ENCODE measurements at places on chromosomes 11 and 22. TPM values are rescaled to one million over a fixed set of nuclear protein-coding genes. Genes with fewer than 3 reads are reported as not detected.

DNA sequence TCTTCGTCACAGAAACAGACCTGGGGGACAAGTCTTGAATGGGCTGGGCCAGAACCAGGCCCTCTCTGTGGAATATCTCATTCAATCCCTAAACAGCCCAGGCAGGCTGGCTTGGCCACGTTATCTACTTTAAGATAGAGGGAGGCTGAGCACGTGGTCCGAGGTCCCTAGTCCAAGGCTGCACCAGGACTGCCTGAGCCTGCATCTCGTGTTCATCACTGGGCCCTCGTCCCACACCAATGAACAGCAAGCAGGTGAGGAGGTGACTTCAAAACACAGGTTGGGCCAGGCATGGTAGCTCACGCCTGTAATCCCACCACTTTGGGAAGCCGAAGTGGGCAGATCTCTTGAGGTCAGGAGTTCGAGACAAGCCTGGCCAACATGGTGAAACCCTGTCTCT, 20.3 kb upstream of the FGF3 start:
- DNase-seq, result no peak

DNA sequence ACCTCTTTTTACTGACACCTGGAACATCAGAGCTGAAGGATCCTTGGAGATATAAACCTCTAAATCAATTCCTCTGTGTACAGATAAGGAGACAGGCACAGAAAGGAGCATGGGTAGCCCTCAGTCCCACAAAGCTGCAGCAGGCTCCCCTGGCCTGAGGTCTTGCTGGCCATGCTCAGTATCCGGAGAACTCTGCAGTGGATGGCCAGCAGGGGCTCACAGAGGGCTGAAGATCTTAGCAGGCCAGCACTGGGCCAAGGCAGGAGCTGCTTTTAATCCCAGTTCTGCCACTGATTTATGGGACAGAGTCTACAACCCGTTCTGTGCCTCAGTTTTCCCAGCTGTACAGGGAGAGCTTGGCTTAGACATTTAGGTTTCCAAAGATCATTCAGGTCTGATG, 52.6 kb upstream of the LRRC32 start:
- no peak for DNase-seq

DNA sequence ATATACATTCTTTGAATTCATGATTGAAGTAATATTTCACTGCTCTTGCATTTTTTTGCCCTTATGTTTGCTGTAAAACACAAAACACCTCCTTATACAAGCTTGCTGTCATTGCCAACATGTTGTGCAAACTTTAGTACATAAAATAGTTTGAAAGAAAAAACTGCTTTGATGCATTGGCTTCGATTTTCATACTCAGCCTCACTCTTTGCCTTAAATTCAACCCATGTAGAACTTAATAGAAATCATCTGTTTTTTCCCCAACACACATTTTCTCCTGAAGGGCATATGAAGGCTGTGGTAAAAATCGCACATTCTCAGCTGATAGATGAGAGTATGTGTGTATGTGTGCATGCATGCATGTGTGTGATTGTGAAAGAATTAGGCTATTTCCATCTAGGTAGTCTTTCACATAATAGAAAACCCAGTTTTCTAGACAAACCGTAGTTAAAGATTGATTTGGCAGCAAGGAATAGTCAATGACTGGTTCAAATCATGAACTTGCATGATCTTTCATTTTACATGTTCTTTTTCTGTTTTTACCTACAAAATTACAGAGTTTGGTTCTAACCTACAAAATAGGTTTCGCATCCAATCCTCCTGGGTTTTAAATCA, 72.8 kb upstream of the MTMR2 start:
- no peak for DNase-seq

MOGAT2 gene
- total RNA-seq, result 2.2 TPM

PDHX gene
- 37.8 TPM for total RNA-seq

- DNase-seq, result no peak
These were observed 19.2 kb downstream of the THAP12 start for GRCh38 chr11:76361776-76362175.

GRCh38 chr22:46894081-46894671, 131.7 kb downstream of the TBC1D22A start:
- DNase-seq, result no peak

DNA sequence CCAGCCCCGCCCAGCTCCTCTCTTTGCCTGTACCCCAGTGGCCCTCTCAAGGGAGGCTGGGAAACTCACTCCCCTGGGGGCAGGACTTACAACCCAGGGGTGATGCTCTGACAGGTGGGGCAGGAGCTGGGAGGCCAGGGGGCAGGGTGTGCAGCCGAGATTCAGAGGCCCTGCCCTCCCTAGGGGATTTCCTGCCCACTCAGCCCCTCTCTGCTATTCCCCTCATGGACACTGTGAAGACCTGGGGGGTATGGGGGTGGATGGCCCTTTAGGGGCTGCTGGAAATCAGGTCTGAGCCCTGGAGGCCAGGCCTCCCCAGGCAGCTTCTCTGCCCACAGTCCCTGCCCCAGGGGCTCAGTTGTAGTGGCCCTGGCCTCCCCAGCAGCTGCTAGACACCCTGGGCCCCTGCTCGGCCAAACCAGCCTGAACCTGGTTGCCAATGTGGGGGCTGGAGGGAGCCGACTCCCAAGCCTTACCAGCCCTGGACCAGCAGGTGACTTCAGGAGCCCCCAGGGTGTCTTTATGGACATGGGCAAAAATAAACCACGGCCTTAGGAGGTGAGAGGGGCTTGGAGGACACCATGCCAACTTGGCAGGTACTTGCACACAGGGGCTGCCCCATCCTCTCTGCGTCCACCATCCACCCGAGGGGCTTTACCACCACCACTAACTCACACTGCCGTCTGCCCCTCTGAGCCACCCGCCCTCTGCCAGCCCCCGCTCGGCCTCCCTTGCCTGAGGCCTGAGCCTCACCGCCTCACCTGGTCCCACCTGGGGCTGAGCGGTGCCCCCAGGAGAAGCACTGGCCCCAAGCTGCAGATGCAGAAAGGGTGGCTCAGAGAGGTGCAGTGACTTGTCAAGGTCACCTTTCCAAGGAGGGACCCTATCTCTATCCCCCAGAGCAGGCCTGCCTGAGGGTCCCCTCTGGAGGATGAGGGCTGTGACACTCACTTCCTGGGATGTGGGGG, 2.8 kb upstream of the PHLDA2 start:
- DNase-seq, result no peak

- DNase-seq, result no peak
These were observed 46.9 kb downstream of the C22orf31 start for GRCh38 chr22:29014773-29015172.

CD248 gene
- 28.7 TPM for total RNA-seq

UPK3A gene
- 88.9 TPM for total RNA-seq

DNA sequence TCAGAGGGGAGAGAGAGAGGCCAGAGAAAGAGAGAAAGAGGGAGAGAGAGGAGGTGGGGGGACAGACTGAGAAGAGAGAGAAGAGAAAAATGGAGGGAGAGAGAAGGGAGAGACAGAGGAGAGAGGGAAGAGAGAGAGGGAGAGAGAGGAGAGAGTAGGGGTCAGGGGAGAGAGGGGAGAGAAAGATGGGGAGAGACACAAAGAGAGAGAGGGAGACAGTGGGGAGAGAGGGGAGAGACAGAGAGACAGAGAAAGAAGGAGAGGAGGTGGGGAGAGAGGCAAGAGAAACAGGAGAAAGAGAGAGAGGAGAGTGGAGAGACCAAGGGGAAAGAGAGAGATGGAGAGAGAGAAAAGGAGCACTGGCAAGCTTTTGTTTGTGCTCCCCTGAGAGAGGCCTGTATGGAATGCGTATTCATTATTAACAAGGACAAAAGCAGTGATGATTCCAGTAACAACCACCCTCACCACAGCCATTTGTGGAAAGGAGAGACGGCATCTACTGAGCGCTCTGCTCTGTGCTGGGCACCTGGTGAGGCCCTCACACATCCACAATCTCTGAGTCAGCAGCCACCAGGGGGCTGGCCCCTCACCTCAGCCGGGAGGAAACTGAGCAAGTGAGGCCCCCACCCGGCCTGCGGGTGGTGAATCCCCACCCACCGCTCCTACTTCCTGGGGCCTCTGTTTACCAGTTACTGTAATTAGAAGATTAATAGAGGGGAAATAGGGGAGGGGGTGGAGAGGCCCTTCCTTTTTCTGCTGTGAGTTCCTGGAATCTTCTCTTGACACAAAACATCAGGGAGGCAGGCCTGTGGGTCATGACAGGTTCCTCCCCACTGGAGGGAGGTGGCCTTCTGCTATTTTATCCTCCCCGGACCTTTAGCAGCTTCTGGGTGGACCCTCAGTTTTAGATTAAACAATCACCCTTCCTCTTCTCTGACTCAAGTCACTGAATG, 14.6 kb upstream of the MIAT start:
- DNase-seq, result no peak

NXPE4 gene
- total RNA-seq, result not detected

DNA sequence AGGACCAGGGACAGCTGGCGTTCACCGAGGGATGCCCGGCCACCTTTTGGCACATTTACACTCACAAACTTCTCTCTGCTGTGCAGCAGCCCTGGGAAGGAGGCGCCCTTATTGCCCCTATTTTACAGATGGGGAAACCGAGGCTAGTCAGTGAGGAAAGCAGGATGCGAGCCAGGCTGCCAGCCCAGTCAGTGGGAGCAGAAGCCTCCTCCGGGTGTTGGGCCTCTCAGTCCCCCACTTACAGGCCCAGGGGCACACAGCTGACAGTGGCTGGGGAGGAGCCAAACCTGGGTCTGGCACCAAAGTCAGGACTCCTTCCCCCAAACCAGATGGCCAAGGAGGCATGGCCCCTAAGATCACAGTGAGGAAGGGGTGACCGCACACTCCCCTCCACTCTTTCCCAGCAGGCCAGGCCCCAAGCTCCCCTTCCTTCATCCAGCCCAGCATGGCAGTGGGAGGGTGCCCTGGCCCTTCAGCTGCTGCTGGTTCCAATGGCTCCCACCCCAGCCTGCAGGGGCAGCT, 121.4 kb upstream of the ANO1 start:
- no peak for DNase-seq

OR4X1 gene
- total RNA-seq, result not detected

DNA sequence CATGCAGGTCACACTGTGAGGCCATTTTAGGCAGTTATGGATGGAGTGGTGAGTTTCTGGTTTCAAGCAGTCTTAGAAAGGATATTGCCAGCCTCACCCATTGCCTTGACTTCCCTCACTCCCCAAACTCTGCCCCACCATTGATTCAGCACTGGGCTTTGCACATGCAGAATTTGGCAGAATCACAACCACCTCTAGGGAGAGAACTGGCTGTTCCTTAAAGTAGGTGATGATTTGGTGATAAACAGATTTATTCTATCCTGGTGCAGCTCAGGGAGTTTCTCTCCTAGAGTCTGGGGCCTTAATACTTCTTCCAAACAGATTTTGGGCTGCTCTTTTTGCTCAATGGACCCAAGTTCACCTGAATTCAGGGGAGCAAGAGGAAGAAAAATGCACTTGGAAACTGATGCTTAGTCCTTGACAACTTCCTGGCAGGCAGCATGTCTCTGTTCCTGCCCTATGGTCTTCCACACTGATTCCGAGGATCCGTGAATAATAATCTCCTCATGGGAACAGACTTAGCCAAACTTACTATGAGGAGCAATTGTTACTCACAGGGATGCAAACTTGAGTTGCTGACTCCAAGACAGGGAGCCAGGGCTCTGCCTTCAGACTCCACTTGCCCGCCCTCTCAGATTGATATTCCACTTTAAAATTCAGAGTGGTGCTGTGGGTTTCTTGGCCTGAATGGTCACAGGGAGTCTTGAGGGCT, 129.7 kb upstream of the PARVA start:
- DNase-seq, result no peak

GRCh38 chr11:66985508-66986177, 10.5 kb downstream of the C11orf86 start:
- no peak for DNase-seq

DNA sequence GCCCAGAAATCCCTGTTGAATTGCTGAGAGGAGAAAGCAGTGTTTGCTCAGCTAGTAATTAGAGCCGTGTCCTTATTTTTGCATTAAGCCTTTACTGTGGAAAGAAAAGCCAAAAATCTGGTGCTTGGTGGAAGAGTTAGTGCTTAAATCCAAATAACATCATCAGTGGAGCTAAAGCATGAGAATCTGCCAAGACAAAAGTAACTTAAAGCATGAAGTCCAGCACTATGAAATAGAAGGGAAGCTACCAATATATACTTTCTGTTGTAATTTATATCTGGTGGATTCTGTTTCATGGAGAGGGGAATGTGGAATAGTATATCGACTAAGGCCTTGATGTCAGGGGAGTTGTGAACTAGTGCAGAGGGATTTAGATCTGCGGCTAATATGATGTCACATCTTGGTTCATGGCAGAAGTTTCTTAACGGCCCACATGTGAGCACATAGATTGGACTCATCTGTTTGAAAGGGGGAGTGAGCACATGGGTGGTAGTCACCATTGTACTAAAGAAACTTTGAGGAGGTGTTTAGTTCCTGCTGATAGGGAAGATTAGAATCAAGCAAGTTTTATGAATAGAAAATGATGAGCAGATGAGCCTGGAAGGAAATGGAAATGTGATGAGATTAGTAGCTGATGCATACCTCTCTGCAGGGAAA, 224.4 kb upstream of the MTNR1B start:
- no peak for DNase-seq

GRCh38 chr22:29947410-29948384, 64.7 kb downstream of the MTMR3 start:
- DNase-seq, result no peak

DNA sequence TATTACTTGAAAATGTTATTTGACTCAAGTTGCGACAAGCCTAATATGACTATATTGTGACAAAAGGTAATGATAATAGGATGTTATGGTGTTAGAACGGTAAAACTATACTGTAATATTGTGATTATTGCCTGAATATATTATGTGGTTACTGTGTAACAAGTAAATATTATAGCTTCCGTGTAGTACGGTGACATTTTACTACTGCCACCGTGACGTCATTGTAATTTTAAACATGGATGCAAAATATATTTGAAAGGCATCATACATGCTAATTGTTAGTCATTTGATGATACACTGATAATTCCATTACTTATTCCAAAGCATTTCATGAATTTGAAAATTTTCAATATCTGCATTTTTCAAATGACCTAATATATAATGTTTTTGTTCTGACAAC, 2.5 kb downstream of the ELP4 start:
- no peak for DNase-seq

DYNC2H1 gene
- 91.8 TPM for total RNA-seq

- DNase-seq, result no peak
These were observed 10.0 kb downstream of the IL18BP start for GRCh38 chr11:72008728-72009127.

DRICH1 gene
- total RNA-seq, result 0.48 TPM

DNA sequence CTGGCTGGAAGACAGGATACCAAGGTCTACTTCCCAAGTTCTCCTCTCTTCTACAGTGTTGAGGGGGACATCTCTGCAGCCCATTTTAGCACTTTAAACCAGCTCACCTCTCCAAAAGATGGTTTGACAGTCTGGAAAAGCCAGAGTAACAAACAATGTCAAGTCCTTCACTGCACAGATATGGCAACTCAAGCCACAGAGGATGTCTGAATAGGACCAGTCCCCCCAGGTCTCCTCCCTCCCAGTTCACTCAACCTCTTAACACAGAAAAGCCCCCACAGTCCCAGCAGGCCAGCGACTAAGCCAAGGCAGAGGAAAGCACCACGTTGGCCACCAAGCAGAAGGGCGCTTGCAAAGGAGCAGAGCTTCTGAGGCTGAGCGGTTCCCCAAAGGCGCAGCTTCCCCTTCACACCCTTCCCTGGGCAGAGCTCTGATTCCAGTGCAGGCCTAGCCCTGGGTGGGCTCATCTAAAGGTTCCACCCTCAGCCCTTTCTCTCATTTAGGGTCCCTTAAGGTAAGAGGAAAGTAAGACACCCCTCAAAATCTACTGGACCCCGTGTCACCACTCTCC, 62.7 kb downstream of the PAK1 start:
- no peak for DNase-seq
